T-cell (primary cell): ENCODE measurements at places on chromosomes 3 and 15. TPM values are rescaled to one million over a fixed set of nuclear protein-coding genes. Genes with fewer than 3 reads are reported as not detected.

The CCDC13 gene
- 0.28 TPM for total RNA-seq

The UBAP1L gene
- total RNA-seq: 13.2 TPM

The XIRP1 gene
- total RNA-seq: not detected

The ANKUB1 gene
- total RNA-seq: not detected

The C2CD4A gene
- not detected for total RNA-seq

The GRK7 gene
- 0.13 TPM for total RNA-seq

The FSIP1 gene
- 0.92 TPM for total RNA-seq

The PP2D1 gene
- not detected for total RNA-seq

The HEXA gene
- total RNA-seq: 101 TPM

The MED12L gene
- 0.55 TPM for total RNA-seq
